ENCODE measurements at places on chromosomes 1 and 21.

DNA sequence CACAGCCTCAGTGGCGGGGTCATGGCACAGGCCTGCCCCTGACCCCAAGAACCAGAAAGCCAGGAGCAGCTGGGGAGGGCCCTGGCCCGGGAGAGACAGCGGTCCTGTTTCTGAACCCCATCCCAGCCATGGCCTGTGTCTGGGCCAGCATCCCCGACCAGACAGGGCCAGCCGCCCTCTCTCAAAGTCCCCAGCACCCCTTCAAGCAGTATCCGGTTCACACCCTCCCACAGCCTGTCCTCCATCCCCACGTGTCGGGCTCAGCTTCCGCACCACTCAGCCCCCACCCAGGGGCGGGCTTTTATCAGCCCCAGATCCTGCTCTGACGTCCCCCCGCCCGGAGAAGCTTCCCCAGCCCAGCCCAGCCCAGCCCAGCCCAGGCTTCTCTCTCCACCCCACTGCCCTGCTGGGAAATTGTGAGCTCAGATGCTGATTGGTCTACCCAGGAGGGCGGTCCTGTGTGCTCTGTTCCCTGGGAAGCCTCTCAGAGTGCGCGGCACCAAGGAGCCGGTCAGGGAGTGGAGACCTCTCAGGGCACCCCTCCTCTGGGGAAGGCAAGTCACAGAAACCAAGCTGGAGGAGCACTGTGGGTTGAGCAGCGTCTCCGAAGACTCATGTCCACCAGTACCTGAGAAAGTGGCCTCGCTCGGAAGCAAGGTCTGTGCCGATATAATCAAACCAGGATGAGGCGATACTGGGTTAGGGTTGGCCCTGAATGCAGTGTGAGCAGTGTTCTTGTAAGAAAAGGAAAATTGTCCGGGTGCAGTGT, 4.7 kb upstream of the FAAP20 start:
- peak; percentile 93 for DNase-seq

DNA sequence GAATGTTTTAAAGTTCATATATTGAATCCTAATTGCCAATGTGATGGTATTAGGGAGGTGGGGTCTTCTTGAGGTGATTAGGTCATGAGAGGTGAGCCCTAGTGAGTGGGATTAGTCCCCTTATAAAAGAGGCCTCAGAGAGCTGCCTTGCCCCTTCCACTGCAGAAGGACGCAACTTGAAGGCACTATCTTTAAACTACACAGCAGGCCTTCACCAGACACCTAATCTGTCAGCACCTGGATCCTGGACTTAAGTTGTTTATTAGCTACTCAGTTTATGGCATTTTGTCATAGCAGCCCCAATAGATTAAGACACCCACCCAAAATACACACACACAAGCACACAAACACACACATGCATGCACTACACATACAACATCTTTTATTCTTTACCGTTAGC, 61.4 kb downstream of the DAB1 start:
- DNase-seq: no peak

DNA sequence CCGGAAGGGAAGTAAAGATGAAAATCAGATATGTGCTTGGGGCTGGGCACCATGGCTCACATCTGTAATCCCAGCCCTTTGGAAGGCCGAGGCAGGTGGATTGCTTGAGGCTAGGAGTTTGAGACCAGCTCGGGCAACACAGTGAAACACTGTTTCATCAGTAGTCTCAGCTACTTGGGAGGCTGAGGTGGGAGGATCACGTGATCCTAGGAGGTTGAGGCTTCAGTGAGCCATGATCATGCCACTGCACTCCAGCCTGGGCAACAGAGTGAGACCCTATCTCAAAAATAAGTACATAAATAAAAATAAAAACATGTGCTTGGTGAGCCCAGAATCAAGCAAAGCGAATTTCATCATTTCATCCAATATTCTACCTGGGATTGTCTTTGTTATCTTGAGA, 23.3 kb upstream of the PCP4 start:
- DNase-seq: no peak

GRCh38 chr1:177162243-177162642, 2.3 kb downstream of the ASTN1 start:
- DNase-seq: no peak

- peak; percentile 41 for DNase-seq
Observed at GRCh38 chr1:22428672-22429071, 23.0 kb upstream of the ZBTB40 start.

DNA sequence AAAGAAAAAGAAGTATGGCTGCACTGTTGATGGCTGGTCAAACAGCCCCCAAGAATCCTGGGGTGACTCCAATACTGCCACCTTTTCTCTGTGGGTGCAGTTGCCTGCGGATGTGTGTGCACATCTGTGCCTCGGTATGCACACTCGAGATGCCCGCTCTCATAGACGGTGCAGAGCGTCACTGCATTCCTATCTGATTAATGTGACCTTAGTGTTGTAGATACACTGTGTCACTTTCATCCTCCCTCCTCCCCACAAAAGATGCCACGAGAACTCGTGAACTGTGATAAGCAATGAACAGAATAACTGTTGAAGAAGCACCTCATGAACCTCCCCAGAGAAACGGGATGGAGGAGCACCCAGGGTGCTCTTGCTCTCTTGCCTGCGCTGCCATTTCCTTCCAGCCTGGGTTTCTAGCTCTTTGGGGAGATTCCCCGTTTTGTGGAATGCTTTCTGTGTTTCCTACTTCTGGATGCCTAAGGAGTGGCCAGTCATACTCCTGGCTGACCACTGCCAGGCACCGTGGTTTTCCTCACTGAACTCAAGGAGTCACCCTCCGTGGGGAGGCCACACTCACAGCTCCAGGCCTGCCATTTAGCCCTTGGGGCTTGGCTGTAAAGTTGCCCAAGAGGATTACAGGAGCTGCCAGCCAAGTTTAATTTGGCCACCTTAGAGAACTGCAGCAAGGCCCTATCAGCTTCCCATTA, 32.0 kb downstream of the NTPCR start:
- DNase-seq: peak; percentile 40

DNA sequence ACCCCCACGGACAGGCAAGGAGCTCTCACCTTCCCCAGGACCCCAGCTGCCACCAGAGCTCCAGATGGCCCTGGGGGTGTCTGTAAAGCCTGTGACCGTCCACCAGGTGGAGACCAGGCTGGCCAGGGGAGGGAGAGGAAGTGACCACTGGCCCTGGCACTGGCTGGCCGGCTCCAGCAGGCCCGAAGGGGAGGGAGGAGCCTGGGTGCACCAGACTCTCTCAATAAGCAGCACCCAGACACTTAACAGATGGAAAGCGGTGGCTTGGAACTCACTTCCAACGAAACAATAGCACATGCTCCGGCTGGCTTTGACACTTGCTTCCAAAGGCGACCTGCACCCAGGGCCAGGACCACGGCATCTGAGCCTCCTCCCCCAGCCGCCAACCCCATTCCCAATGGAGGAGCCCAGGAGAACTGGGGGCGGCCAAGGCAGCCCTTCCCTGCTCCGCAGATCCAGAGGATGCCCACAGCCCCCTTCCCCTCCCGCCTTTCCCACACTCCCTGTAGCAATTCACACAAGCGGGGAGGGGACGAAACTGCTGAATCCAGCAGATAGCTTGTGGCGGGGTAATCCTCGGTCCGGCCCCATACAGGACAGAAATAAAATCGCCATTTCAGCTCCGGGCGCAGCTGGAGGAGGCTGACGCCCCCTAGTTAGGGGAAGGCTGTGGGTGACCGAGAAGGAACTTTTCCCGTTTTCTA, 742 bp upstream of the PDE9A start:
- DNase-seq: peak; percentile 3

DNA sequence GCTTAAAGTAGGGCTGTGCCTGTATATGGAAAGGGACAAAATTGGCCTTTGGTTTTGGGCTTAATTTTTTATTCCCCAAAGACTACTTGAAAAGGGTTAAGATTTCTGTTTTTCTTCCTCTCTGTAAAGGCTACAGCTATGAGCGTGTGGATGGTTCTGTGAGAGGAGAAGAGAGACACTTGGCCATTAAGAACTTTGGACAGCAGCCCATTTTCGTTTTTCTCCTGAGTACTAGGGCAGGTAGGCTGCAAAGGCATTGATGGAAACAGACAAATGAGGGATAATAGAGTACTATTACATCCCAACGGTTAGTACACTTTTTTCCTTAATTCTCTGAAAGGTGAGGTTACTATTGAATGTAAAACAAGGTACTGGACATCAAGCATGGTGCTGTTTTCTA, 29.6 kb downstream of the CHD1L start:
- DNase-seq: no peak

GRCh38 chr1:235503403-235504121, 690 bp downstream of the B3GALNT2 start:
- peak; percentile 49 for DNase-seq

GRCh38 chr1:229940684-229941083, 126.4 kb upstream of the GALNT2 start:
- DNase-seq: peak; percentile 91

DNA sequence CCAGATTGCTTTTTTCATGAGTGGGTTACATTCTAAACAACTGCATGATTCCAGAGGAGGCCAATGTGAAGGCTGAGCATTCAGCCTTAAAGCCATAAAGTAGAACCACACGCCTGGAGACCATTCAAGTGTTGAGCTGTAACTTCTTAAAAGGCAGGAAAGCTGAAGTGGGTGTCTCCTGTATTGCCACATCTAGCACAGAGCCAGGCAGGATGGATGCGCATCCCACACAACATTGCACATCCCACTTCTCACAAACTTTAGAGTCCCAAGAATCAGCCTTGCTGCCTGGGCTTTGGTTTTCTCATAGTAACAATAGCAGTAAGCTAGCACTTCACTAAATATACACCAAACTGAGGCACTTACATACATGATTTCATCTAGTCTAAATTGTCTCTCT, 151.7 kb downstream of the DAB1 start:
- no peak for DNase-seq

GRCh38 chr1:16073490-16074119, at the start of gene FAM131C:
TSS of gene FAM131C (minus strand) at chr1:16073651. CDS start at chr1:16073442, 209 bp downstream.
- DNase-seq: peak; percentile 23

- DNase-seq: no peak
Observed at GRCh38 chr1:15370781-15371520, 38.7 kb upstream of the EFHD2 start.

- peak; percentile 93 for DNase-seq
Observed at GRCh38 chr1:8133657-8134430, 107.7 kb upstream of the ERRFI1 start.

- peak; percentile 58 for DNase-seq
Observed at GRCh38 chr1:208243967-208244916, at the start of gene PLXNA2. TSS of gene PLXNA2 (minus strand) at chr1:208244384. CDS start at chr1:208217922, 26,462 bp downstream.

- DNase-seq: no peak
Observed at GRCh38 chr1:160373696-160374095, 6.8 kb downstream of the NHLH1 start.

GRCh38 chr1:175198332-175198731, 5.8 kb upstream of the KIAA0040 start:
- DNase-seq: peak; percentile 11

GRCh38 chr21:17786071-17786850, 32.9 kb downstream of the C21orf91 start:
- no peak for DNase-seq

GRCh38 chr1:240500647-240501046, 111.3 kb downstream of the GREM2 start:
- no peak for DNase-seq

- no peak for DNase-seq
Observed at GRCh38 chr1:41994195-41994894, 75.6 kb upstream of the HIVEP3 start.

- DNase-seq: peak; percentile 58
Observed at GRCh38 chr1:243923292-243924171, 73.5 kb upstream of the AKT3 start.

GRCh38 chr1:56508523-56508983, 70.8 kb downstream of the PLPP3 start:
- DNase-seq: peak; percentile 33

- peak; percentile 65 for DNase-seq
Observed at GRCh38 chr1:172673761-172674160, 14.9 kb downstream of the FASLG start.

- DNase-seq: no peak
Observed at GRCh38 chr1:99181892-99182291, 82.4 kb upstream of the PLPPR4 start.

GRCh38 chr1:229136822-229137221, 134.1 kb upstream of the RAB4A start:
- no peak for DNase-seq

GRCh38 chr21:38477226-38477625, 21.1 kb downstream of the ERG start:
- DNase-seq: no peak

GRCh38 chr1:227428803-227429202, 110.5 kb upstream of the CDC42BPA start:
- DNase-seq: peak; percentile 57

DNA sequence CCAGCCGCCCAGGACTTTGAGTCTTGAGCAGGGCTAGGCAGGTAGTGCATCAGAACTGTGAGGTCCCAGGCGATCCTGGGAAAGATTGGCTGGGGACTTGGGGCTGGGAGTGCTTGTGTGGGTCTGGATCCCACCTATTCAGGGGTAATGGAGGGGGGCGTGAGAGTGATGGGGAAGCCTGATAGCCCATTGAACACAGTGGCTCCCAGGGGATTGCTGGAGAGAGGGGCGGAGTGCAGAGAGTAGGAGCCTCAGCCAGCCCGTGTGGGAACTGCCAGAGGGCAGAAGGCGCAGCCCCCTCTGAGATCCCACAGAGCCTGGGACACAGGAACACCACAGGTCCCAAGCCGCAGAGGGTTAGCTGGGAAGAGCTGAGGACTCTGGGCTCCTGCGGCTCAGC, 19.3 kb upstream of the PDZK1IP1 start:
- DNase-seq: no peak

DNA sequence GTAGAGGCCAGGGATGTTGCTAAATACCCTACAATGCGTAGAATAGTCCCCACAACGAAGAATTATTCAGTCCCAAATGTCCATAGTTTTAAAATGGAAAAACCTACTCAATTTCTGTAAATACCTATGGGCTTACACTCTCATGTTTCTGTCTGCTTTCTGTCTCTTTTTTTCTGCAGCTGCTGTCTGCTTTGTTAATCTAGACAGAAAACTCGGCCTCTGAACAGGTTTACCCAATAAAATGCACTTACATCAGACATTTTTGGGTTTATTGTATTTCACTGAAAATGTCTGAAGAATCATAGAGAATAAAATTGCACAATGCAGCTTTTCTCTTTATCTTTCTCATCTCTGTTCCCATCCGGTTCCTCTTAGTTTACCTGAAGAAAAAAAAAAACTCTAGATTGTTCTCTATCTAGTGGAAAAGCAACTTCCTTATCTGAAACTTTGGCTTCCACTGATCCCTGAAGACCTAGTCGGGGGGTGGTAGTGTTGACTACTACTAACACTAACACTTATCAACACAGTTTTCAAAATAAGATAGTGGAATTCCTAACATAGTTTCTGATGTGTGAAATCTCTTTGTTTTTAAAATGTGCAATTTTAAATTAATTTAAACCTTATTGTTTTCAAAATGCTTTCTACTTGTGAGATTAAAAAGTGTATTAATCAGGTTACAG, 76.9 kb upstream of the CCDC190 start:
- DNase-seq: no peak

DNA sequence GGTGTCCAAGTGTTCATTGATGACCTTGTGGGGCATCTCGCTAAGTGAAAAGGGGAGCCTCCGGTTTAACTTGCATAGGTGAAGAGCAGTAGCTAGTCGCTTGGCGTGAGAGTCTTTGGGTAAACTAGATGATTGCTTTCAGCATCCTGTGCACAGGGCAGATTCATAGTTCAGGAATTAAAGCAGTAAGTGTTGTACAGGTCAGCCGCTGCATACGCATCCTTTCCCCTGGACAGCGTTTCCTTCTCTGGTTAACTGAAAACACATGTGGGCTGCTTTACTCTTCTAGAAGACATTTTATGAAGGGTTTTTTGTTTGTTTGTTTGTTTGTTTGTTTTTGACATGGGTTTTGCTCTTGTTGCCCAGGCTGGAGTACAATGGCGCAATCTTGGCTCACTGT, 12.1 kb downstream of the NDUFV3 start:
- peak; percentile 41 for DNase-seq

Data from fibroblast of skin of right biceps (primary cell).